ENCODE measurements at places on chromosomes 3 and 15.
A peak's percentile ranks its signal among the peaks of the same experiment; 100 is the strongest.

DNA sequence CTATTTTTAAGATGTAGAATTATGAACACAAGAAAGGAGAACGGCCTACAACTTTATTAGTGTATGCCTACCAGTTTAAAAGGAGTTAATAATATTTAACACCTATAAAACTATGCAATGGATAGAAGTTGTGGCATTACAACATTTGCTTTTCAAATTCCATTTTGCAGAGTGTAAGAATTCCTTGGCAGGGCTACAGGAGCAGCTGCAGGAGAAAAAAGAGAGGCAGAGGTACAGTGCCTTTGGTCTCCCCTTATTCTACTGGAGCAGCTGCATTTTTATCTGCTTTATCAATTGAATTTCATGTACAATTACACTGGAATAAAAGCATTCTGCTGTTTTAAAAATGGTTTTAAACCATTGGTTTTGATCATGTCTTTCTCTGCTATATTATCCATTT is 145.7 kb upstream of the KCNH8 start:
- DNase-seq: no peak

DNA sequence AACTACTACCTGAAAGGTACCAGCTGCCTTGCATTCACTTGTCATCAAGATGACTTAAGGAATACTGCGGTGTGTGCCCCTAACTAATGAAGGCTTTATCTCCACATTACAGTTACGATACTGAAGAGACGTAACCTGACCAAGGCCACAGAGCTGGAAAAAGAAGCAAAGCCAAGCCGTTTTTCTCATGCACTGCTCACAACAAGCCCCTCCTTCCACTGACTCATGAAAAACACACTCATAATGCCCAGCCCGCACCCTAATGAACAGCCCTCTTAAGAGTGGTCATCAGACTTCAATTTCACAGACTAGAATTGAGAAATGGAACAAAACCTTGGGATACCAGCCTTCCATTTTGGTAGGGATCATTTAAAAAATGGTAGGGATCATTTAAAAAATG is 11.6 kb downstream of the PSMD6 start:
- DNase-seq: no peak

- no peak for DNase-seq
These were observed 15.4 kb upstream of the PRKAR2A start for GRCh38 chr3:48863122-48863521.

GRCh38 chr3:152047465-152047864 is 174.0 kb downstream of the SUCNR1 start:
- DNase-seq: no peak

DNA sequence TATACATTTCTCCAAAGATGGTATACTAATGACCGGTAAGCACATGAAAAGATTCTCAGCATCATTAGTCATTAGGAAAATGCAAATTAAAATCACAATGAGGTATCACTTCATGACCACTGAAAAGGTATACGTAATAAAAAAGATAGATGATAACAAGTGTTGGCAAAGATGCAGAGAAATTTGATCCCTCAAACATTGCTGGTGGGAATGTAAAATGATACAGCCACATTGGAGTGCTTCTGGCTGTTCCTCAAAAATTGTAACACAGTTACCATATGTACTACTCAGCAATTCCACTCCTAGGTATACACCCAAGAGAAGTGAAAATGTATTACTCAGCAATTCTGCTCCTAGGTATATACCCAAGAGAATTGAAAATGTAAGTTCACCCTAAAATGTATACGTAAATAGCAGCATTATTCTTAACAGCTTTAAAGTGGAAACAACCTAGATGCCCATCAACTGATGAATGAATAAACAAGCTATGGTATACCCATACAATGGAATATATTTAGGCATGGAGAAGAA is 25.0 kb upstream of the KY start:
- no peak for DNase-seq

DNA sequence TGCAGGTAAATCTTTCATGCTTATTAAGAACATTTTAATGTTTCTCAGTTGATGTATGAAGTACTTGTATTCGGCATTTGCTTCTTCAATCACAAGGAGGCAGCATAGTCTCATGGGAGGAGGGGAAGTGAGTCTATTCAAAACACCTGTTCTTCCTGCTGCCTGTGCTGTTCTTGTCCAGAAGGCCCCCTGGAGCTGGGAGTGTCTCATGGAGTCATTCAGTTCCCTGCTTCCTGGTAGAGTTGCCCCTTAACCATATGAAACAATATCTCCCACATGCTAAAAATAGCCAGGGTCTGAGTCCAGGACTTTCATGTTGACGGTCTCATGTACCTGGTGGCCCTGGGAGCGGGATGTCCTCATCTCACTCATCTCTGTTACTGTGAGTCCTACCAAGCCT is 15.5 kb upstream of the PPP1R2 start:
- no peak for DNase-seq

GRCh38 chr3:149153402-149153801 is 24.0 kb downstream of the HPS3 start:
- no peak for DNase-seq

DNA sequence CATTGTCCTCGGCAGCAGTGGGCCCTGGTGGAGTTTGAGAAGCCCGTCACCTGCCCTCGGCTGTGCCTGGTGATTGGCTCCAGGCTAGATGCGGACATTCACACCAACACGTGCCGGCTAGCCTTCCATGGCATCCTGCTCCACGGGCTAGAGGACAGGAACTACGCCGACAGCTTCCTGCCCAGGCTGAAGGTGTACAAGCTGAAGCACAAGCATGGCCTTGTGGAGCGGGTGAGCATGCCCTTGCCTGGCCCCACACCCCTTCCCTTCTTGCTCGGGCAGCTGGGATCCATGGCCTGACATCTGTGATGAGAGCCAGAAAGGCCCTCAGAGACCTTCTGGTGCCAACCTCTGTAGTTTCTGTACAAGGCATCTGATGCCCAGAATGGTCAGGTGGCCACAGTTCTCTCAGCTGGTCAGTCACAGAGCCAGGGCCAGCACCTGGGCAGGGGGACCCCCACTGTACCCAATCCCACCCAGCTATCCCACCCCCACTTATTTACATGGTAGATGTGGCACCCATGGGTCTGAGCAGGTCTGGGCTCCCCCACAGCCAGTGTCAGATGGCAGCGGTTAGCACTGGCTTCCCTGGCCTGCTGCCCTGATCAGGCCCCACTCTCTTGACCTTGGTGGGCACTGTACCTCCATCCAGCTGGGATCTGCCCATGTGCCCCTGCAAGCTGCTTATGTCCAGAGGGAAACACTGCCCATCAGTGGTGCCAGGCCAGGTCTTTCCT is 124.9 kb downstream of the DNAJB8 start:
- DNase-seq: no peak

GRCh38 chr3:10420745-10421475 is 84.5 kb downstream of the ATP2B2 start:
- no peak for DNase-seq

DNA sequence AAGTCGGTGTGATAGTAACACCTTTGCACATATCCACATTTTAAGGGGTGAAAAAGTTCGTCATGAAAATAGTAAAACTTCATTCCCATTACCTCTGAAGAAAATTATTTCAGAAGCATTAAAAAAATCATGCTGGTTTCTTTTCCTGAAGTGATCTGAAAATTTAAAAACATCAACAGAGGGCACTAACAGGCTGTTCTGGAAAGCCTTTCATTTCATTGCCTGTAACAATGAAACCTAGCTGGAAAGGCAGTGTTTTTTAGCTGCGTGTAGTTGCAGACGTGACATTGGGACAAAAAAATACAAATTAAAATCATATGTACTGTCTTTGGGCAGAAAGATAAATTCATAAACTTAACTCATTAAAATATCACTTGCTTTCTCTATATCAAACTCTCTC is 993.8 kb downstream of the GBE1 start:
- DNase-seq: no peak

GRCh38 chr3:31288641-31289100 is 244.1 kb upstream of the STT3B start:
- DNase-seq: peak; percentile 3

DNA sequence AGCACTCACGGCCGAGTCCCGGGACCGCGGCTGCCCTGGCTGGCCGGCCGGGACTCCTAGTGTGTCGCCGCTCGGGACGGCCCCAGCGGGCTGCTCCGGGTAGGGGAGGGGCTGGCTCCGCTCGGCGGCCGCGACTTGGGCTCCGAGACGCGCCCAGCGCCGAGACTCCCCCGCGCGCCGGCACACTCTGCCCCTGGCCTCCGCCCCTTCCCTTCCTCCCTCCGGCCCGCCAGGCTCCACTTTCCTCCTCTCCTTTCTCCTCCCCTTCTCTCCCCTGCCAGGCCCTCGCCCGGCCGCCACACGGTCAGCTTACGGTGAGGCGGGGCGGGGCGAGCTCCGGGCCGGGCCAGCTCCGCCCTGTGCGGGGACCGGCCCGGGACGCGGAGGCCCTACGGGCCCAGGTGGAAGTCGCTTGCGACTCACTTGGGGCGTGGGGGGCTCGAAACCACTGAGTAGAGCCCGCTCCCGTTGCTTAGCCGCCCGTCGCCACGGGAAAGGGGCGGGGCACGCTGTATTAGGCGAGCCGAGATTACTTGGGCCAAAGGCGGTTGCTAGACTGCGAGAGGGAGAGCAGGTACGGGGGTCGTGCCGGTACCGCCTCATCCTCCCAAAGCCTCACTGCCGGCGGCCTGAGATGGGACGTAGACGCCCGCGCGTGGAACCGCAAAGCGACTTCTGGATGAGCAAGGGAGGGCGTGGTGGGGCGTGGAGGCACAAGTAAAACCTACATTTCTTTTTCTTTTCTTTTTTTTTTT is at the start of gene ITGB5:
Gene ITGB5 (minus strand): TSS at position 189 of the 755 bp plus-strand sequence. CDS start 365 bp downstream, outside the sequence.
- DNase-seq: peak; percentile 7

GRCh38 chr15:87871258-87871681 is 385.3 kb downstream of the NTRK3 start:
- DNase-seq: no peak

DNA sequence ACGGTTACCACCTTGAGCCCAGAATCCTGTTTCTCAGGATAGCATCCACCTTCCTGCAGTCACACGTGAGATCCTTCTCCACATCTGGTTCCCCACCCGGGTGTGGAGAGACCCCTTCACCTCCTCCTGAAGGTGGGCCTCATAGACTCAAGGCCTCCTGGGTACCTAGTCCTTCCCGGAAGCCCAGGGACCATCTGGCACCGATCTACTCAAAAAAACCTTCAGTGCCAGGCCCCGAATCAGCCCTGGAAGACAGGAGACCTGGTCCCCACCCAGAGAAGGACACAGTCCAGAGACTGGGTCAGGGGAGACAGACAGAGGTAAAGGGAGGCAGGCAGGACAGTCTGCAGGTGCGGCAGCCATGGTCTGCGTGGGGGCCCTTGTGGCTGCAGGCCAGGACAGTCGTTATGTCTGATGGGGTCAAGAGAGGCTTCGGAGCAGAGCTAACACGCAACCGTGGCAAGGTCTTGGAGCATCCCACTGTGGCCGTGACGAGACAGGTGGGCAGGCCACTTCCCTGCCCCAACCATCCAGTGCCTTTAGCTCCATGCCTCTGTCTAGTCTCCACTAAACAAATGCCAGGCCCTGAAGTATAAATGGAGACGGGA is 112.2 kb upstream of the ABHD17C start:
- no peak for DNase-seq

GRCh38 chr3:1216856-1217255 is 124.0 kb downstream of the CNTN6 start:
- DNase-seq: no peak

DNA sequence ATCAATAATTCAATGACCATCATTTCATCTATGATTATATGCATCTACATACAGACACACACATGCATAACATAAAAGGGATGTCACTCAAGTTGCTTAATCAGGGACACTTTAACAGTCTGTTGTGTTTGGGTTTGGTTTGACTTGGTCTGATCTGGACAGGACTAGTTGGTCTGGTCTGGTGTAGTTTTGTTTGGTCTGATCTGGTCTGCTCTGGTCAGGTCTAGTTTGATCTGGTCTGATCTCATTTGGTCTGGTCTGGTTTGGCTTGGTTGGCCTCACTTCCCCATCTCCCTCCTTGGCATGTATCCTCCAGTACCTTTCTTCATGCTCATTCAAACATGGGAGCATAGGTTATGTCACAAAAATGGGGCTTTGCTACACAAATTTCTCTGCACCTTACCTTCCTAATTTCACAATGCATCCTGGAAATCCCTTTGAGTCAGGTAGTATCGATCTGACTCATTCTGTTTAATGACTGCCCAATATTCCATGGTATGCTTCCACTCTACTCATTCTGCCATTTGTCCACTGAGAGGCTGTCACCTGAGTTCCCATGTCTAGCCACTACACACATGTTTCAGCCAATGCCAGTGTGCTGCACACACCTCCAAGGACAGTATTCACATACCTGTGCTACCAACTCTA is 73.0 kb upstream of the TPM1 start:
- DNase-seq: no peak

DNA sequence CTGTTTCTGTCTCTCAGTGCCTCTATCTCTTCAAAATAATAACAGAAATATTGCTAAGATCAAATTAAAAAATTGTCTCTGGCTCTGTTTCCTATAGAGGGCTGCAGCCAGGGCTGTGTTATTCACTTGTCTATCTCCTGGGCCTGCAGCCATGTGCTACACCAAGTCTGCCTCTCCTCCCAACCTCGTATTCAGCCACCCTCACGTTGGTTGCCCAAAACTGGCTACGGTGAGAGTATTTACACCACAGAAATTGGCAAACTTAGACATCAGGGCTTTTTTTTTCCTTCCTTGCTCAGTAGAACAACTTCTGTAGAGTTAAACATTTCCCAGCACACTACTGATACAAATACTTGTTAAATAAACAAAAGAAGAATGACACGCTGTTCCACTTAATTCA is 320.9 kb upstream of the ICE2 start:
- no peak for DNase-seq

GRCh38 chr15:38499651-38500050 is 45.7 kb downstream of the FAM98B start:
- DNase-seq: no peak

DNA sequence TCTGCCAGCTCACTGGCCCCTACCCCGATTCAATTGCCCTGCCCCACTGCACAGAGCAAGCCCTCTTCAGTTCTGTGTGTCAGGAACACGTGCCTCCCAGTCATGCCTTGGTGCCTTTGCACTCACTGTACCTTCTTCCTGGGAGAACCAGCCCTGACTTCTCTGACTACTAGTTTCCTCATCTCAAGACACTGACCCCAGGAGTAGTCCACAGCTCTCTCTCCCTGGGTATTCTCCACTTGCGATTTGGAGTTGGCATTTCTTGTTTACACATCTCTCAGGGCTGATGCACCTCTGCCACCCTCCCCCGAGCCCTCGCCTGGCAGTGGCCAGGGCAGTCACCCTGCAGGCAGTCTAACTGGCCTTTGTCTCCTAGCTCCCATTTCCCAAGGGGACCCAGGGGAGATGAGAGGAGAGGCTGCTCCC is 5.7 kb downstream of the CISH start:
- no peak for DNase-seq

- DNase-seq: no peak
These were observed 18.9 kb upstream of the GOLGB1 start for GRCh38 chr3:121768452-121768851.

DNA sequence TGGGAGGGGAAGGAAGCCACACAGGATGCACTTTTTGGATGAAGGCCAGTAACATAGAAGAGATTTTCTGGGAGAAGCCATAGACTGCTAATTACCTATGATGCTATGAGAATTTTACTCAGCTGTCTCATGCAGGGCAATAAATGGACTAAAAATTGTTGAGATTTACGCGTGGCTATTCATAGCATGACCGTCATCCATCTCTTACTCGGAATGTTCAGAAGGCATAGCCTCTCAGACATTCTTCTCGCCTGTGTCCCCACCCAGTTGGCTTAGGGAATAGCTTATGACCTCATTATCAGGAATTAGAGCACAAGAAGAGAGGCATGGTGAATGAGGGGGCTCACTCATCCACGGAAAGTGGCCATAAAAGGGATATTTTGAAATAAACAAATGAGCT is 107.9 kb upstream of the ATP10A start:
- DNase-seq: no peak
